ENCODE measurements at places on chromosomes 7 and 10. TPM values are rescaled to one million over a fixed set of nuclear protein-coding genes. Genes with fewer than 3 reads are reported as not detected.

The NUTM2E gene
- total RNA-seq: not detected

The TBX20 gene
- 1.3 TPM for total RNA-seq

The HOXA2 gene
- 0.85 TPM for total RNA-seq

The SPAM1 gene
- not detected for total RNA-seq

The FZD8 gene
- total RNA-seq: 33.4 TPM

The PIK3AP1 gene
- total RNA-seq: under 0.01 TPM

The EEF1AKMT2 gene
- 13.9 TPM for total RNA-seq

The MRPS24 gene
- 54.9 TPM for total RNA-seq

The KCP gene
- not detected for total RNA-seq

The COL26A1 gene
- not detected for total RNA-seq

The NANOS1 gene
- 0.18 TPM for total RNA-seq

The MBL2 gene
- total RNA-seq: not detected

The MUC12 gene
- not detected for total RNA-seq

The TMEM26 gene
- 0.09 TPM for total RNA-seq

The RPEL1 gene
- not detected for total RNA-seq

The GSTK1 gene
- 60.3 TPM for total RNA-seq

The SPDYE8 gene
- not detected for total RNA-seq

The BMPER gene
- 8.8 TPM for total RNA-seq

The SPDYE5 gene
- total RNA-seq: not detected

The GIMAP2 gene
- total RNA-seq: 55.9 TPM

Measured in endothelial cell of coronary artery (primary cell).